ENCODE measurements at places on chromosomes 4 and X.

- DNase-seq: no peak
These were observed 215.0 kb downstream of the HTR2C start for GRCh38 chrX:114798907-114799306.

- no peak for DNase-seq
These were observed 133.3 kb upstream of the ZIC3 start for GRCh38 chrX:137432609-137433008.

DNA sequence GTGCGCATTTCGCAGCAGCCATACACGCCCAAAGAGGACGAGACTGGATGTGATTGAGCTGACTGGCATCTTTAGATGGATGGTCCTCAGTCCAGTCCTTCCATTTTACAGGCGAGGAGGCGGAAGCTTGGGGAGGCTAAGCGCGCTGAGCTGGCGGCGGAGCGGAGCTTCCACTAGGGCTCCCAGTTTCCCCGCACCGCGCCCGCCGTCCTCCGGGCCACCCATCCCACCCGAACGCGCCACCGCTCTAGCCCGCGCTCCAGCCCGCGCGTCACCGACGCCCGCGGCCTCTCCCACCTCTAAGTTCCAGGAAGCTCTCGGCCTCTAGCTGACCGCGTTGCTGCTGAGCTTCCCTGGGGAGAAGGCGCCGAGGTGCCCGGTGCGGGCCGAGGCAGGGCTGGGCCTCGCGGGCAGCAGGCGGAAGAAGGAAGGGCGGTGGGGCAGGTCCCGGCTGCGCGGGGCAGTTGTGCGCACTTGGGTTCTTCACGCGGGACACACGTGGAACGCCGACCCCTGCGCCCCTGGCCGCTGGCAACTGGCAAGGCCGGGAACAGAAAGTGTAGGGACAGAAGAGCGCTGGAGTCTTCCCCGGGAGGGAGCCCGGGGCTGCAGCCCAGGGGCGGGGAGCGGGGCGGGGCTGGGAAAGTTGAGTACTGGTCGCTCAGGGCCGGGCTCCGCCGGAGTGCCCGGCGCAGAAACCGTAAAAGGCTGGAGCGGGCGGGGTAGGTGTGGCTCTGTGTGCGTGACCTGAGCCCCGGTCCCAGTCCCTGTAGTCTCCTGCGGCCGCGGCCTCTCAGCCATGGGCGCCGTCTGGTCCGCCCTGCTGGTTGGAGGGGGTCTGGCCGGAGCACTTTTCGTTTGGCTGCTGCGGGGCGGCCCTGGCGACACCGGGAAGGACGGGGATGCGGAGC lies at the start of gene STBD1:
Gene STBD1, plus strand, starts transcription at position 763 of the 911 bp plus-strand sequence. Its CDS starts 37 bp downstream, at position 800.
- peak; percentile 58 for DNase-seq

GRCh38 chr4:116531026-116531425 lies 554.4 kb downstream of the TRAM1L1 start:
- no peak for DNase-seq

DNA sequence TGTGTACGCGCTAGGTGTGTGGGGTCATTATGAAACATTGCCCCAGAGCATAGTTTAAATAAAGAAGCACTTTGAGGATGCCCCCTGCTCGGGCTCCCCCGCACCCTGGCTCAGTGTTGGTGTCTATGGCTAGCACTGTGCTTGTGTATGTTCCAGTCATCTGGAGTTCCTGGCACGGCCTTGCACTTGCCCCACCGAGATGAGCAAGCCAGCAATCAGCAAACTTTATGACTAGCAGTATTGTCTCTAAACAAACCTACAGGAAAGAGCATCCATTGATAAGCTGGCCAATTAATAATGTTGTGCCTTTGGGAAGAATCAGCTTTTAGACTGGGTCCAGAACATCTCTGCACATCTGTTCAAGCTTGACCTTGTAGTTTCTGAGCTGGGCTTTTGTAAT lies 707 bp upstream of the SHROOM4 start:
- DNase-seq: no peak

DNA sequence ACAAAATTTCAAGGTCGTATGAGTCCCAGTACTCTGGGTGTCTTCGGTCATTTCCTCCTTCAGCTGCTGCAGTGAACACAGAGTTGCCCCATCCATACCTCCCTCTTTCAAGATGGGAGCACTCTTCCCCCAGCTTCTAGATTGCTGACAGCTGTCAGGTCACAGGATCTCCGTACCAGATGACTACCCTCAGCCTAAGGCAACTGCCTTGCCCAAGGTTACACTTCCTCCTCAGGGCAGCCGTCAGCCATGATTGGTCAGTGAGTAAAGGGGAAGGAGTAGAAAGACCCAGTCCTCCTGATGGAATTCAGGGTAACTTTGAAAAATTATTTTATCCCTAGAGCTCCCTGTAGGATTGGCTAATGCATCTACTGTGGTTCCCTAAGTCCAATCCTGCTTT lies 81.6 kb downstream of the NAF1 start:
- DNase-seq: no peak

DNA sequence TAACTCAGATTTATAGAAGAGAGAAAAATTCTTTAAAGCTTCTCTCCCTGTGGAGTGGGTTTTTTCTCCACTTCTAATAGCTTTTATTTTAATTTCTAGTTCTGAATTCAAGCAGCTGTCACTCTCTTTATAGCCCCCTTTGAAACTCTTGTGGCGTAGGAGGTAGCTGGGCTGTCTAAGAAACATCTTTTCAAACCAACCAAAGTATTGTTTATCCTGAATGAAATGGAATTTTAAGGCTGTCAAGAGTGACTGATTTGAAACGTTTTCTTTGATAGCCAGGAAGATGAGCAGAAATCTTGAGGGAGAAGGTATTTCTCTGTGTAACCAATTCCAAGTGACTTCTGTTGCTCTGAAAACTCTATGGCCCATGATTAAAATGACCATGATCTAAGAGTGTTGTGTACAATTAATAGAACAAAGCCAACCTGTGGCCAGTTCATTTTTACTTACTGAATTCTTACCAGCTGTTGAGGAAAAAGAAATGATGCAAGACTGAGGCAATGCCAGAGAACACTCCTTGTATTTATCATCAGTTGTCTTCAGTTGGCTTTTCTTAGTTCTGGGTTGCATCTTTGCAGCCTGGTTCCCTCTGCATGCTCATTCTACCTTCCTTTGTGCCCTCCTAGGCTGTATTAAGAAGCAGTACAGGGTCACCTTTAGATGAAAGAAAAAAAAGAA lies 298.4 kb downstream of the ARHGAP10 start:
- DNase-seq: no peak

- peak; percentile 68 for DNase-seq
These were observed 1.0 kb downstream of the PDE5A start for GRCh38 chr4:119627267-119628255.

DNA sequence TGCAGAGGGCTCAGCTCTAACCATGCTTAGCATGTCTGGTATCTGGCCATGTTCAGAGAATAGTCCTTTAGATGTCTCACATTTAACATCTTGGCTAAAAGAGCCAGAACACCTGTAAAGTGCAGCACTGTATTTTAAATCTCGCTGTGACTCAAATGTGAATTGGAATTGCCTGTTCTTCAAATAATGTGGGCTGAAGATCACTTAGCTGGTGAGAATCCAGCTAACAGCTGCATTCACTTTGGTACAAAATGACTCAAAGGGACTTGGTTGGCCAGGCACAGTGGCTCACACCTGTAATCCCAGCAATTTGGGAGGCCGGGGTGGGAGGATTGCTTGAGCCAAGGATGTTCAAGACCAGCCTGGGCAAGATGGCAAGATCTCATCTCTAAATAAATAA lies 63.5 kb upstream of the PLAC8 start:
- no peak for DNase-seq

DNA sequence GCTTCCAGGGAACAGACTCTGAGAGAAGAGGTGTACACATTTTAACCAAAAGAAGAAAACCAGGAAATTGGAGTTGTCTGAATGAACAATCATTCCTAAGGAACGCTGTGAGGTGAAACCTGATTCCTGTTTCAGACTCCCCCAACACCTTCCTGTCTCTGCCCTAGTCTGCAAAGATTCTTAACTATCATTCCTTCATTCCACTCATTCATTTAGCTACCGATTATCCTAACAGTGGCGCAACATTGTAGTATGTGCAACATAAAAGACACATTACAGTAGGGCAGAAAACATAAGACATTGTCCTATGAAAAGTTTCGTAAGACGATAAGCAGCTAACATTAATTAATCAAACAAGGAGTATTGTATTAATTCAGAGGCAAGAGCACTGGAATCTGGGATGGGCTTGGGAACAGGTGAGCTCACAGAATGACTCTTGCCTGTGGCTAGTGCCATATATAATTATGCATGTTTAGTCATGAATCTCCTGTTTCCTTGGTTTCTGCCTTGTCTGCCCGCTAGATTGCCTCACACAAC lies 23.8 kb upstream of the ADH7 start:
- no peak for DNase-seq

DNA sequence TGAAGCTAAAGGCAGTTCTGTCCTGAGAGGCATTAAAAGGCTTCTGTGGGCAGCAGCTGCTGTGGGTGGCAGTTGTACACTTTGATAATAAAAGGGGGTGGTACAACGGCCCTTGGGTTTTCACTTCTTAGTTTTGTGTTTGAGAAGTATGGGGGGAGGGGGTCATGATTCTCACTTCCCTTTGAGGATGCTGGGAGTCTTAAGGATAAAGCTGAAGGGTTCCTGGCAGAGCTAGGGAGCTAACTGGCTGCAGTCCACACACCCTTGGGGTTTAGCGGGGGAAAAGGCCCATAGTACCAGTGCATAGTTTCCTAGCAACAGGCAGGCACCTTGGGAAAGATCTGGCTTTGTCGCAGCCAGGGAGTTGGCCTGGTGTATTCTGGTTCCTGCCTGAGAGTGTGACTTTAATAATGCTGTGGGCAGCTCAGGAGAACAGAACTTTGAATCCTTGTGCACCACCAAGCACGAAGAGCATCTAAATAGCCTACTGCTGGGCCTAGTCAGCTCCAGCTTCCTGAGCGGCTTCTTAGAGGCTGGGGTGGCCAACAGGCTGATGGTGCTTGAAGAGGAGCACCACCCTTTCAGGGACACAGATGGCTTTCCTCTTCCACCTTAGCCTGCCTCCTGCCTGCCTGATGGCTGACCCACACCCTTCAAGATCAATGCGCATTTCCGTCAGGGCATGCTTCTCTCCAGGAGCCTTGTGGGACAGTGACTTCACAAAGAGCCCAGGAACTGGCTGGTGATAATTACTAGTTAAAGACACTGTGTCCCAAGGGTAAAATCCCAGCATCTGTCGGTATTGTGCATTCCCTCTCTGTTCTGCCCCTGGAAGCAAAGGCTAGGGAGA lies 12.5 kb downstream of the ZBTB33 start:
- DNase-seq: no peak

DNA sequence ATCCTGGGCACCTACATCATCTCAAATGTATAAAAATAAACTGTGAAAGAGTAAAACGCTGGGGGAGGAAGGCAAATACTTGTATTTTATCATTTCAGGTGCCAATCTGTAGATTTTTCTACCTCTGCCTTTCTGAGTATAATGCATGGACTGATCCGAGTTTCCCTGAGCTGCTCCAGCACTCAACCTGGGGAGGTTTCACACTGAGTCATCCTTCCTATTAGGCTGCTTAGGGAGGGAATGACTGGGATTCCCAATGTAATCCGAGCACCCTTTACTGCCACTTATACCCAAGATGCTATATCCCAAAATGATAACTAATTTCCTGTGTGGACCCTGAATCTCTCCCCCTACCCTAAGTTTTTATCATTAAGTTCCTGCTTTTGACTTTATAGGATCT lies 126.6 kb downstream of the HNRNPD start:
- no peak for DNase-seq

DNA sequence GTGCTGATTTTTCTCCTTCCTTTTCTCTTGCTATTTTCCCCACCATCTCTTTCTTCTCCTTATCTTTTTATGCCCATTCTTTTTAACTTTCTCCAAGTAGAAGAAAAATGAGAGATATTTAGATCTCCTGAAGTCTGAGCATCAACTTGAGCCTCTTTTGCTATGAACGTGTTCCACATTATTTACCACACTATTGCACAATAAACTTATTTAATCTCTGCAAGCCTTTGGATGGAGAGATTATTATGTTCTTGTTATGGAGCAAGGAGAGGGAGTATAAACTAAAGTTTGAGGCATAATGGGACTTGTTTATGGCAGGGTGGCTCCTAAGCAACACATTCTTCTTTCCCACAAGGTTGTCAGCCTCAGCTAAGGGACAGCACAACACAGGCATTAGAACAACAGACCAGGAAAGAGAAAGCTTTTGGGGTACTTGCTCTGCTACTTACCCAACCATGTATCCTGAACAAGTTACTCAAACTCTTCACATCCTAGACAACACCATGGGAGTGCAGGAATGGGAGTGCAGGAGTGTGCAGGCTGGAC lies 365.5 kb upstream of the BOD1L1 start:
- DNase-seq: no peak

- no peak for DNase-seq
These were observed 88.1 kb upstream of the MAB21L2 start for GRCh38 chr4:150493851-150494250.

- DNase-seq: no peak
These were observed 784 bp upstream of the ANXA5 start for GRCh38 chr4:121697564-121697963.

- no peak for DNase-seq
These were observed 36.8 kb upstream of the BANK1 start for GRCh38 chr4:101753721-101754120.

DNA sequence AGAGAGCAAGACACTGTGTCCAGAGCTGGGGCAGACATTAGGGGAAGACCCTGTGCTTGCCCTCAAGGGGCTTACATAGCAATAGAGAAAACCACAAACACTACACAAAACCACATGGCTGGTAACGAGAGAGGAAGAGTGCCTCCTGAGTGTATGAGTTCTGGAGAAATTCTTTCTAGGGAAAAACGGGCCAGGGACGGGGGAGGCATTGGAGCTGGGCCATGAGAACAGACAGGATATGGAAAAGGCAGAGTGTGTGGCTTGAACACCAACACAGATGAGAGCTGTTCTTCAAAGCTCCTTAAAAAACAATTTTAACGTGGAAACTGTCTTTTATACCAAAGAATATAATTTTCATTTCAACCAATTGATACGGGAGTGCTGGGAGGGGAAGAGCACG lies 42.7 kb downstream of the RASGEF1B start:
- DNase-seq: no peak

- no peak for DNase-seq
These were observed 87.1 kb upstream of the INPP4B start for GRCh38 chr4:142933207-142933606.

- DNase-seq: no peak
These were observed 53.5 kb upstream of the NPFFR2 start for GRCh38 chr4:71978210-71978835.

- DNase-seq: no peak
These were observed 8.9 kb upstream of the PCDH18 start for GRCh38 chr4:137541181-137541580.

GRCh38 chr4:90960840-90961239 lies 833.6 kb downstream of the CCSER1 start:
- no peak for DNase-seq

DNA sequence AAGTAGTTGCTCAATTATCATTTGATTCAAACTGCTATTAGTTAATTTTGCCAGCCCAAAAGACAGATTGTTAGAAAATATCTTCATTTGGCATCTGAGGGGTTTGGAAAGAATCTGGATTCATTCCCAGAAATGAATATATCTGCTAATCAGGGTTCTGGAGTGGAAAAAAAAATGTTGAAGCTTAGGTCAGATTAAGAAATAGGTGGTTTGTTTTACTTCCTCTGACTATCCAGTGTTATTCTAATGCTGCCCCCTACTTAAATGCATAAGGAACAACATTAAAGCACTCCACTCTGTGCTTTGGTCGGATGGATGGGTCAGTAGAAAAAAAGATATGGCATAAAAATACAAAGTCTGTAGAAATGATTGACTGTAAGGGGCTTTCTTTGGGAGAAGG lies 89.0 kb downstream of the LUZP4 start:
- no peak for DNase-seq

Data from left renal cortex interstitium (tissue), 4 donors.